ENCODE measurements at places on chromosomes 5 and 9. TPM values are rescaled to one million over a fixed set of nuclear protein-coding genes. Genes with fewer than 3 reads are reported as not detected.

SLC6A18 gene
- not detected for total RNA-seq

NKD2 gene
- 3.5 TPM for total RNA-seq

GBGT1 gene
- total RNA-seq = 5.7 TPM

ECM2 gene
- 7.0 TPM for total RNA-seq

NFIB gene
- total RNA-seq = 39.1 TPM

DMRT2 gene
- not detected for total RNA-seq

EGFLAM gene
- 2.9 TPM for total RNA-seq

TMEM174 gene
- not detected for total RNA-seq

FGF10 gene
- 2.2 TPM for total RNA-seq

QRFP gene
- not detected for total RNA-seq

ADGRV1 gene
- 0.26 TPM for total RNA-seq

Measured in smooth muscle cell of the pulmonary artery (primary cell).